GM06990 (cell line): ENCODE measurements at places on chromosomes 6 and 20.
A peak's percentile ranks its signal among the peaks of the same experiment; 100 is the strongest.

- no peak for DNase-seq
These were observed 19.7 kb downstream of the BCAS4 start for GRCh38 chr20:50814438-50815161.

DNA sequence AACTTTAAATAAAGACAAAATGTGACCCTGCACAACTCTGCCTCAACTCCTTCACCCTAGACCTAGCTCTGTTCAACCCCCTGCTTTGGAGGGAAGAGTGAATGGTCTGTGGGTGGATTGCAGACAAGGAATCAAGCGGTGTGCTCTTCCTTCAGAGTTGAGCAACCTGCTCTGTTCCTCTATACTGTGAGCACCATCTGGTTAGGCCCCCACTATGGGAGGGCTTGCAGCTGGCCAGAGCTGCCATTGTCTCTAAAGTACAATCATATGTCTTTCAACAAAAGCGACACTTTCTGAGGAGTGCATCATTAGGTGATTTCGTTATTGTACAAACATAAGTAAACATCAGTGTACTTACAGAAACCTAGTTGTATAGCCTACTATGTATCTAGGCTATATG, 406.1 kb upstream of the MARCKS start:
- DNase-seq: no peak

GRCh38 chr6:151566557-151566956, 72.7 kb downstream of the CCDC170 start:
- DNase-seq: no peak

GRCh38 chr20:14919501-14920081, 582.2 kb upstream of the FLRT3 start:
- DNase-seq: no peak

- DNase-seq: no peak
These were observed 39.4 kb upstream of the TGM6 start for GRCh38 chr20:2341336-2341735.

GRCh38 chr20:41245086-41245707, 72.3 kb downstream of the ZHX3 start:
- DNase-seq: peak; percentile 4

DNA sequence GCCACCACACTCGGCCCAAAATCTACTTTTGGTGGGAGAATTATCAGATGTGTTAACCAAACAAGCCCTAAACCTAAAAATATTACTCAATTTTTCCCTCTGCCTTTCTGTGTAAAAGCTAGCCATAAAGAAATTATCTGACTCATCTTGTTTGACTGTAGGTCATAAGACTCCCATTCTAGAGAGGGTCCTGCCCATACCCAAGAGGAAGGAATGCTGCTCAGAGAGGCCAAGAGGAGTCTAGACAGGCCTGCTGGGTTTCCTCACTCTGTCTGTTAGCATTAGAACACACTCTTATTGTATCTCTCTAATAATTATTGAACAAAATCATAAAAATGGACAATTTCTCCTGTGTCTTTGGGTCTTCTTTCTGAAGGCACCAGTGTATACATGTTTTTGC, 26.1 kb downstream of the C6orf141 start:
- no peak for DNase-seq

- DNase-seq: no peak
These were observed 106.1 kb downstream of the CEBPB start for GRCh38 chr20:50296450-50297375.

DNA sequence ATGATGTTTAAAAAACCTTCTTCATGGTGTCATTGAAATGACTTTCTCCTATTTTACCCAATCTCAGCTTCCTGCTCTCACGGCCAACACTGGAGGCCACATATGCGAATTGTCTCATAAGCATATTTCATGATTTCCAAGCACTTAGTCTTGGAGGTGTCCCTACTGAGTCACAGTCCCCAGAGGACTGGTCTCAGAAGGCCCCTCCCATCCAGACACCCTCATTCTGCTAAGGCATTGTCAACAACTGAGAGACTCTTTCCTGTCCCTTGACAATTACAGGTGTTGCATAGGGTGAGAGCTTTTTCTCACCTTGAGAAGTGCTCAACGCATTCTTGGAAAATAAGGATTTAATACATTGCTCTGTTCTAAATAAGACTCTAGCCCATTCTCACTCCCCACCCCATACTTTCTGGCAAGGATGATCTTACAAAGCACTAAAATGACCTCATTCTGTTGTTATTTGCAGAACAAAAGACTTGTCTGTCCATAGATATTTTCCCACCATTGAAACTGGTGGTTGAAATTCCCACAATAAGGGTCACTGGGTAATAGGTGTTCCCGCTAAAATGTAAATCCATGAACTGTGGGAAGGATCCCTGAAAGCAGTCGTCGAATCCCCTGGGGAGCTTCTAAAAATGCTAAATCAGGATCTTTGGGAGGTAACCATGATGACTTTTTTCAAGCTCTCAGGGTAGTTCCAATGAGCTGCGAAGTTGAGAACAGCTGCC, 32.3 kb upstream of the SLC22A23 start:
- no peak for DNase-seq

- DNase-seq: no peak
These were observed 135.4 kb downstream of the MTFR2 start for GRCh38 chr6:136114661-136115060.

- no peak for DNase-seq
These were observed 327.9 kb upstream of the SOX4 start for GRCh38 chr6:21265730-21266044.

- no peak for DNase-seq
These were observed 19.4 kb upstream of the MEI4 start for GRCh38 chr6:77633471-77633870.

- DNase-seq: no peak
These were observed 29.0 kb upstream of the VSTM2L start for GRCh38 chr20:37873884-37874283.

- no peak for DNase-seq
These were observed 7.3 kb downstream of the SDC4 start for GRCh38 chr20:45340951-45341350.

DNA sequence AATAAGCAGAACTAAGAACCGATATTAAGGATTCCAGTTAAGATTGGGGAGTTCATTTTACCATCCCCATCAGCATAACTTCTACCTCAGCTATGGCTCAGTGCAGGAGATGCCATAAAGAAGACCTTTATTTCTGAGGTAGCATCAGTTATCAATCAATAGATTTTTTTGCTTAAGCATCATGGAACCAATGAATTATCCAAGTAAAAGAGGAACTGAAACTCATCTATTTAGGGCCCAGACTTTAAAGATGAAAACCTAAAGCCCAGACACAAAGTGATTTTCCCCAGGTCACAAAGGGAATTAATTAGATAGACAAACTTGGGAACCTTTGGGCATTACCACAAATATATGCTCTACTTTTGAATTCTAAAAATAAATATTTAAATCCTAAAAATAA, 59.2 kb upstream of the TINAG start:
- no peak for DNase-seq

DNA sequence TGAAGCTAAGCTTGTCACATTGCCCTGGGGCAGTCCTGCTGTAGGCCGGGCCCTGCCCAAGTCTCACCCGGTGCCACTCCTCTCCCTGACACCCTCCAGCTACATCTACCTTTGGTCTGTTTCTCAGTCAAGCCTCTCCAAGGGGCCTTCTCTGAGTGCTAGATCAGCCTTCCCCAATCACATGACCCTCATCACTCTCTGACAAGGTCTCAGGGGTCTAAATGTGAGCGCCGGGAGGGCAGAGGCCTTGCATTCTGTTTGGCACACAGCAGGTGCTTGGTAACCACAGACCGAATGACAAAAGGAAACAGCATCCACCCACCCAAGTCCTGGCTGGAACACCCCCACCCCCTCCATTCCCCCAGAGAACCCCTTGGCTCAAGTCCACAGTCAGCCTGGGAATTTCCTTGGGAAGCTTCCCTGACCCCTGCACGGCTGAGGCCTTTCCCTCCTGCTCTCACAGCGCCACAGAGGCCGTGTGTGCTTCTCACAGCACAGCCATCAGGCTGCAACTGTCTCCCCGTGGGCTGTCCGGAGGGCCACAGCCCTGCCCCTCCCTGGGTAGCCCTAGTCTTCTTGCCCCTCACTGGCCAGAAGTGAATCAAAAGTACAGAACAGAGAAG, 32.9 kb downstream of the PKIG start:
- DNase-seq: no peak

GRCh38 chr20:58705208-58705926, 12.8 kb downstream of the NPEPL1 start:
- no peak for DNase-seq

GRCh38 chr6:50707652-50708300, 5.5 kb upstream of the TFAP2D start:
- no peak for DNase-seq

GRCh38 chr20:53331151-53331973, 262.3 kb downstream of the ZNF217 start:
- no peak for DNase-seq

DNA sequence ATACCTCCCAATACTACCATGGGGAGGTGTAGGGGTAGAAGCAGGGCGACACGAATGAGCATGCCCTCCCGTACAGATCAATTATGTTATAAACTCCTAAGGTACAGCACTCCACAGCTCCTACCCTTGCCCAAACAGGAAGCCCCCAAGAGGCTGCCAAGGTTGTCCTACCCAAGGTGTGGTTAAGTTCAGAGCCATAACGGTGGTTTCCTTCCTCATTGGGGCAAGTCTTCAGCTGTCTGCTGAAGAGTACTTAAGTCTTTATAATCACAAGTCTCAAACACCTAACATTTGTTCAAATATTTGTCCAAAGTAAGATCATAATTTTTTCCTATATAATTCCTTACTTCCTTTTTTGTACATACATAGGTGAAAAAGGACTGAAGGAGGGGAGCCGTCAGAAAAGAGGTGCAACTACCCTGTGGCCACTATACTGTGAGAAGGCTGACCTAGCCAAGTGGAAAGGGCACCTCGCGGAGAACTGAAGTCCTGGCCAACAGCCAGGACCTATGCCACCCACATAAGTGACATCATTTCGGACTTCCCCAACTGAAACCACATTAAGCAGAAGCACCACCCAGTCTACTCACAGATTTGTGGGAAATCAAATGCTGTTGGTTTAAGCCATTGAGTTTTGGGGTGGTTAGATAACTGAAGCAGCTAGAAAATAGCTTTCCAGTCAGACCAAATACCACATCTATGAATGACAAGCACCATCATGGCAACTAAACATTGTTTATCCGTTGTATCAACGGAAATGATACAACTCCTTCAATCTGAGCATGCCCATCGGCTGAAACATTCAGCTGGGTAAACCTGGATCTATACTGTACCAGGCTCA, 2.9 kb upstream of the RAB22A start:
- peak; percentile 57 for DNase-seq

- no peak for DNase-seq
These were observed 7.1 kb downstream of the TDP2 start for GRCh38 chr6:24659561-24659960.

DNA sequence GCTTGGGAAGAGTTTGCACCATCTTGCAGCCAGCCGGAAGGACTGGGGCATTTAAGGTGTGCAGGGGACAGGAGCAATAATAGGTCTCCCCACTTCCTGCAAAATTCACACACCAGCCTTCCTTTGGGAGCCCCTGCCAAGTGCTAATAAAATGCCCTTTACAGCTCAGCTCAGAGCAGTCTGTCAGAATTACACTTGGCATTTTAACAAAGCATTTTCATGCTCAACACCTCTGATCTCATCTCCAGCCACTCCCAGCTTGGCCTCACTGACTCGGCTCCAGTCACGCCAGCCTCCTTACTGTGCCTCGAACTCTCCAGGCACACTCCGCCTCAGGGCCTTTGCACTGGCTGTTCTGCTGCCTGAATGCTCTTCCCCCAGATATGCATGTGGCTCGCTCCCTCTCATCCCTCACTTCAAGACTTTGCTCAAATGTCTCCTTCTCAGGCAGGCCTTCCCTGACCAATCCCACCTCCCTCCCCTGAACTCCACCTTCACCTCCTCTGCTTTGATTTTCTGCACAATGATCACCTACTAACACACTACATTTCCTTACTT, 43.7 kb downstream of the GRM4 start:
- DNase-seq: no peak

GRCh38 chr6:125477156-125477555, 175.4 kb upstream of the HDDC2 start:
- DNase-seq: no peak

DNA sequence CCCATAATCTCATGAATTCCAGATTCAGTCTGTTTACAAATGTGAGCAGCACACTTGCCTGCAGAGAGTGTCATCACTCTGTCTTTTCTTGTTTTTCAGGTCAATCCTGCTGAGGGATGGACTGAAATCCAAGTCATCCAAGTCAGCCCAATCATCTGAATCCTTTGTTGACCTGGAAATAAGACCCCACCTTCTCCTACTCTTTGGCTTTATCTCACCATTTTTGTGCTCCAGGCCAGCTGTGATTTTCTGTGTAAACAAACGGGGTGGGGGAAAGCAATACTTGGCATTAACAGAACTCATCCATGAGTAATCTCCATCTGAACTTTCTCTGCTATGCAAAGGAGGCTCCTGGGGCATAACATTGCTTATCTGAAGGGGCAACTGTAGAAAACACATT, 16.9 kb upstream of the GSTA4 start:
- no peak for DNase-seq

DNA sequence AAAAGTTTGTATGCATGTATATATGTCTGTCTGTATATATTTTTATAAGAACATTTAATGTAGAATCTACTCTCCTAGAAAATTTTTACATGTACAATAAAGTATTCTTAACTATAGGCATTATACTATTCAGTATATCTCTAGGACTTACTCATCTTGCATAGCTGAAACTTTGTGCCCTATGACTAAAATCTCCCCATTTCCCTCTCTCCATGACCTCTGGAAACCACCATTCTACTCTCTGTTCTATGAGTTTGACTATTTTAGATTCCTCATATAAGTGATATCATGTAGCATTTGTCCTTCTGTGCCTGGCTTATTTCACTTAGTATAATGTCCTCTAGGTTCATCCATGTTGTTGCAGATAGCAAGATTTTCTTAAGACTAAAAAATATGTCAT, 205.1 kb upstream of the SMLR1 start:
- no peak for DNase-seq

GRCh38 chr20:50540620-50541605, 30.7 kb downstream of the PTPN1 start:
- DNase-seq: no peak

- DNase-seq: no peak
These were observed 38.7 kb downstream of the TTI1 start for GRCh38 chr20:37994512-37994911.

DNA sequence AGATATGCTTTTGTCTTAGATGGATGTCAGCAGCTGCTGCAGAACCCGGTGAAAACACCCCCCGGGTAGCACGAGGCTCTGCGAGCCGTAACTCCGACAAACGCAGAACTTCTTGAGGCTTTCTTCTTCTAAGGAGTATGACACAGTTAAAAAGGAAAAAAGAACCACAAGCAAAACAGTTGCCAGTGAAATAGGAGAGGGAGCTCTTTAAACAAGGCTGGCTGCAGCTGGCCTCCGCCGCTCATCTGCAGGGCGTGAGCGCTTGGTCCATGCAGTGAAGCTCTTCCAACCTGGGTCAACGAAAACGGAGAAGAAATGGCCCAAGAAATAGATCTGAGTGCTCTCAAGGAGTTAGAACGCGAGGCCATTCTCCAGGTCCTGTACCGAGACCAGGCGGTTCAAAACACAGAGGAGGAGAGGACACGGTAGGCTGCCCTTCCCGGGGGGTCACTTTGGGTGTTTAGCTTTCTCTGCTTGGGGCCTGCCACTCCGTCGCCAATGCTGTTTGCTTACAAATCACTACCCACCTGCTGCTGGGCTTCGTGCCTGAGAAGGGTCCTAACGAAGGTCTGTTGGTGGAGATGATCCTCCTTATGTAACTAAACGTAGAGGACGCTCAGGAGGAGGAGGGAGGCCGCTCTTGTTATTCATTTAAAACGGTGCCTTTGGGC, 13.2 kb downstream of the SYTL3 start:
- DNase-seq: no peak
